Kidney epithelial cell (primary cell): ENCODE measurements at places on chromosomes 3 and 15.

GRCh38 chr15:29055876-29056275 lies 170.1 kb downstream of the APBA2 start:
- no peak for DNase-seq

- no peak for DNase-seq
Observed at GRCh38 chr3:178233371-178234071, 302.7 kb upstream of the KCNMB2 start.

DNA sequence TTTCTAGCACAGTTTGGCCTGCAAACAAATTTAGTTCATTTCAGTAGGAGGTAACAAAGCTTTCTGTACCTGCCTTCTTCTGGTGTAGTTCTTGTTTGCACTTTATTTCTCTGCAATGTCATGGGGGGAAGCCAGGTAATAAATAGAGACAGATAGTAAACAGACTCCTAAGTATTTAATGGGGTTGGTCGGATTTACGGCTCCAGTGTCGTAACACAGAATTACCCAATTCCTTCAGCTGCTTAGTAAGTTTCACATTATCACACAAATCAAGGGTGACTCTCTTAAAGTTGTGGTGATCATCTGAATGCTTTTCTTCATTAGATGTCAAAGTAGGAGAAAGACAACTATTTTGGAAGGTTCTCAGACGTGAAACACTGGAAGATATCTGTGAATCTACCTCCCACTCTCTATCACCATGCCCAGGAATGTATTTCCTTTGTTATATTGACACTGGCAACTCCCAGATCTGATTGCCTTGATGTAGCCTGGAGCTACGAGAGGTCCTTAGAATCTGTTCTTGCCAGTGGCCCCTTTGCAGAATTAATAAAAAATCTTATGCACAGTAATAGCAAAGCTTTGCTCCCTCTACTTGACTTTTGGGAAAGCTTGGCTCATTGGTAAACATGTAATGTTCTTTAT lies 25.0 kb upstream of the TMC3 start:
- no peak for DNase-seq

DNA sequence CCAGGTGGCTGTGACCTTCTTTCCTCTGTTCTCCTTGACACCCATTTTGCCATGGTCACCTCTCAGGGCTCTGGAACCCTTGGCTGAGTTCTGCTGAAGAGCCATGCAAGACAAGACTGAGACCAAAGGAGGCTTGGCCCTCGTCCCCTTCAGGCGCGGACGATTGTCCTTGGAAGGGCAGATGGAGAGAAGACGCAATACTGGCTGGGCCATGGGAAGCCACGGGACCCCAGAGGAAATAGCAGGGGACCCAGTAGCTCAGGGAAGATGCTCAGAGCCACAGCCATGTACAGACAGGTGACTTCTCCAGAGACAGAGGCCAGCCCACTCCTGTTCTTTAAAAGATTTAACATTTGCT lies 125.6 kb downstream of the SMAD6 start:
- no peak for DNase-seq

- no peak for DNase-seq
Observed at GRCh38 chr3:149954812-149955211, 15.9 kb downstream of the PFN2 start.

GRCh38 chr15:71252044-71252739 lies 136.9 kb downstream of the THSD4 start:
- DNase-seq, result no peak

DNA sequence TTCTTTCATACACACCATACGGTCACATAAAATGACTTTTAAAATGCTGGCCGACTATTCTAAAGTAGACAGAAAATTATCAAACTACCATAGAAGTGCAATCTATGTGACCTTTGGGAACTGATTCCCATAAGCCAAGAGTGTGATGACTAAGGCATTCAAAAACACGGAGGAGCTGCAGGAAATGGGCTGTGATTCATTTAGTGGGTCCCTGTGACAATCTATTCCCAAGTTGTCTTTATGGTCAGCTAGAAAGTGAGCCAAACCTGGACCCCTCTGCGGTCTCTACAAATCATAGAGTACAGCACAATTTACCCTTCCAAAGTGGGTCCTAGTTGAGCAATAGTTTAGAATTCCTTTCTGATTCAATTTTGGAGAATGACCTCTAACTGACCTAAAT lies 251.5 kb upstream of the CBLB start:
- DNase-seq, result no peak

GRCh38 chr3:42556089-42556632 lies 25.6 kb downstream of the SEC22C start:
- DNase-seq, result no peak

DNA sequence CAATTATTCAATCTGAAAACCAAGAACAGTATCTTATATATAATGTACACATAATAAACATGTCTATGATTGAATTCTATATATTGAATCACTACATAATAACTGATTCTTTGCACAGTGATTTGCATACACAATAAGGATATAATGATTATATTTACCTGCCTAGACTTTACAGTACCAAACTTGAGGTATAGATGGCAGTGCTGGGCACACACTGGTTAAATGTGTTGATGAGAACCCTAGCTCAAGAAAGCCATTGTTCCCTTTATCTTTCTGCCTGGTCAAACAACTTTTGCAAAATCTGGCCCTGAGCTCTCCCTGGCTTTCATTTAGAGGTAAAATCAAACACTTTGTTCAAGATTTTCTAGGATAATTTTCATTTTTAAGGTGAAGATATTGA lies 697.7 kb downstream of the TUSC7 start:
- no peak for DNase-seq

GRCh38 chr15:81492331-81492968 lies 118.4 kb upstream of the TMC3 start:
- DNase-seq, result no peak

DNA sequence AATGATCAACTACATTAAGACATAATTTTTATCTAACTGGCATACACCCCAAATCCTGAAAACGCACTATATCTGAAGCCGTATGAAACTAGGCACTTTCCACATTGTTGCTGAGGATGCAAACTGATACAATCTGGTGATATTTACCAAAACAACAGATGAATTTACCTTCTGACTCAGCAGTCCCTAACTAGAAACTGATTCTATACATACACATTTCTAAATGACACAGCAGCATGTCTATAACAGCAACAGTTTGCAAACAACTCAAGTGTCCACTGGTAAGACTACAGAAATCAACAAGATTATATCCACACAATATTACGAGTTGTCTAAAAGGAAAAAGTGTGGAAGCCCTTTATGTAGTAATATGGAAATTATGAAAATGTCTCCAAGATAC lies 22.9 kb downstream of the SECISBP2L start:
- DNase-seq, result no peak

DNA sequence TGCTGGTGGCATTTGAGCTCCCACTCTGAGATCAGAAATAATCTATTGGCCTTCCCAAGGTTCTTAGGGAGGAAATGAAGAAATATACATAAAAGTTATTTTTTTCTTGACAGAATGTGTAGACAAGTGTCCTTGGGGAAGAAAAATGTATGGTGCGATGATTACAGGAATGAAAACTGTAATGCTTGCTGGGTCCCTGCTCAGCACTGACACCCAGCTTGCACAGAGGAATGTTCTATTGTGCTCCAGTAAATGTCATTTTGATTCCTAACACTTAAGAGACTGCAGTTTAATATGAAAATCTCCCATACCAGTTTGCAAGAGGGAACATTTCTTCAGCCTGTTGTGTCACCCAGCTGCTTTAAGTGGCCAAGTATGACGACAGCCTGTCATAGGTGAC lies 271.3 kb upstream of the TPM1 start:
- DNase-seq, result no peak

GRCh38 chr15:75584121-75584520 lies 5.0 kb upstream of the PTPN9 start:
- no peak for DNase-seq

- DNase-seq, result no peak
Observed at GRCh38 chr3:194148383-194148782, 12.4 kb downstream of the HES1 start.

- DNase-seq, result no peak
Observed at GRCh38 chr3:170320461-170321121, 36.9 kb upstream of the SKIL start.

- DNase-seq, result no peak
Observed at GRCh38 chr15:72890043-72890442, 106.5 kb upstream of the ADPGK start.

DNA sequence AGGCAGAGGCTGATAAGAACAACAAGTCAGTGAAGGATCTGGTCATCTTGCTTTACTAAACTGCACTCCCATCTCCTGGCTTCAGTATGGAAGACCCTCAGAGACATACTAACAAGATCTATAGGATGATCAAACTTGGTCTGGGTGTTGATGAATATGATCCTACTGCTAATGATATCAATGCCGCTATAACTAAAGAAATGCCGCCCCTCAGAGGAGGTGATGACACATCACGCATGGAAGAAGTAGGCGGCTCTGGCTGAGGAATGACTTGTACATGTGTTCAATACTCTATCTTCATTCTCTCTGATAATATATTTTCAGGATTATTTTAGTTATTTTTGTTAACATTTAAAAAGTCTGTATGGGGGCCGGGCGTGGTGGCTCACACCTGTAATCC lies 17.5 kb upstream of the EIF2B5 start:
- no peak for DNase-seq

DNA sequence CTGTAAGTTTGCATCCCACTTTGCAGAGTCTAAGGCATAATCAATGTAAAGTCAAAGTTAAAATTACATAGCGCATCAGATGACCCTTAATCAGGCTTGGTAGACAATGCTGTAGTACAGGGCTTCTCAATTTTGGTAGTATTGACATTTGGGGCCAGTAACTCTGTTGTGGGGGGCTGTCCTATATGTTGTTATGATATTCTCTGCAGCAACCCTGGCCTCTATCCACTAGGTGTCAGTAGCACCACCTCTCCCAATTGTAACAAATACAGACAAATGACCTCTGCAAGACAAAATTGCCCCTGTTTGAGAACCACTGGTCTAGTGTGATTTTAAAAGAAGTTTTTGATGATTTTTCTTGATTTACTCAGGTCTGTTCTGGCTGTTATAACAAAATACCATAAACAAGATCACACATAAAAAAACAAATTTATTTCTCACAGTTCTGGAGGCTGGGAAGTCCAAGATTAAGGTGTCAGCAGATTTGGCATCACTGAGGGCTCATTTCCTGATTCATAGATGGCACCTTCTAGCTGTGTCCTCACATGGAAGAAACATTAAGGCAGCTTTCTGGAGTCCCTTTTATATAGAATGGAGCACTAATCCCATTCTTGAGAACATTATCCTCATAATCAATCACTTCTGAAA lies 37.6 kb upstream of the SLC9A9 start:
- no peak for DNase-seq

- DNase-seq, result no peak
Observed at GRCh38 chr15:101449471-101450402, 39.8 kb downstream of the PCSK6 start.

- no peak for DNase-seq
Observed at GRCh38 chr3:160163229-160163878, 61.9 kb upstream of the C3orf80 start.

DNA sequence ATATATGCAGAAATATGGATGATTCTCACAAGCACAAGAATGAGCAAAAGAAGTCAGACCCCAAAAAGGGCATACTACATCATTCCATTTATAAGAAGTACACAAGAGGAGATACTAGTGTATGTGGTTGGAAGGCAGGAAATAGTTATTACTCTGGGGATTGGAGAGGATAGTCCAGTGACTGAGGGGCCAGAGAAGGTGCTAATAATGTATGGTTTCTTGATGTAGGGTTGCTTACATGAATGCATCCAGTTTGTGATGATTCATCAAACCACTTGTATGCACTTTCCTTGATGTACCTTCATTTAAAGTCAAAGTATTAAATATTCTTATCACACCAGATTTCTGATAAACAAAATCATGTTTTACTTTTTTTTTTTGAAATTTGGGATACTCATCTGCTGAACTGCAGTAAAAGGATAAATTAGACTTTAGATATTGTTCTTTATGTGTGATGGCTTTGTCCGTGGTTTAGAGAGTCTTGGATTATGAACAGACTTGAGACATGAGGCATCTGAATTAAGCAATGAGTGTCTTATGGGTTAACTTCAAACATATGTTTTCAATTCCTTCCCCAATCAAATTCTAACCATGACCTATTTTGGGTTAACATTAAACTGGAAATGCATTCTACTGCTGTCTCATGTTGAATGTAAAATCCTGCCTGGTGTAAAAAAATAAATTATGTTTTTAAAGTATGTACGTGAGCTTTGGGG lies 171.2 kb downstream of the SEMA6D start:
- no peak for DNase-seq

GRCh38 chr15:62988701-62989100 lies 53.8 kb upstream of the TPM1 start:
- no peak for DNase-seq

DNA sequence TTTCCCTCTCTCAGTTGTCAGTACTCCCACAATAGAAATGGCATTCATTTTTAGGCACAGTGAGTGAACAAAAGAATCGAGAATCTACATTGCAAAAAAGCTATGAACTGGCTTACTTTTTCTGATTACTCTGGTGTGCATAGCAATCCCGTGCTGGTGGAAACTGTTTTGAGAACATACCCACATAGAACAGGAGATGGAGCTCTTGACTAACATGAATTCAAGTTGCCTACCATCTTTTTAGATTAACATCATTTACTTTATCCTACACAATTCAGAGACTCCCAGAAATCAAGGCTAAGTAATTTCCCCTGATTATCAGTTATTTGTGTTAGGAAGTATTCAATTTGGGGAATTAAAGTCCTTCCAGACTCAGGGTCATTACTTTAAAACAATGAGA lies 326.6 kb downstream of the ARPP21 start:
- no peak for DNase-seq

DNA sequence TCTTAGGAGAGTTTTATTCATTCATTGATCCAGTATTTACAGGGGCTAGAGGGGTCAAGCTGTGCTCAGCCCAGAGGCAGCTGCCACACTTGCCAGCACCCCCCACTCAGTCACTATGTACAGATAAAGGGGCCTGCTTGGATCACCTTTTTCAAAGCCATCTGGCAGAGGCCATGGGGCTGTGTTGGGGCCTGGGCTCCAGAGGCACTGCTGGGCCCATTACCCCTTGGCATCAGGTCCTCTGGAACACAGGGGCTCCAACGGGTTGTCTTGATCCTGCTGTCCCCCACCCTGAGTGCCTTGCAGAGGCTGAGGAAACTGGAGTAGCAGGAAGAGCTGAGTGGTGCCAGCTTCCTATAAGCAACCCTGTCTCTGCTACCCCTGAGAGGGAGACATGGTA lies 43.9 kb downstream of the SEMA3G start:
- no peak for DNase-seq

- no peak for DNase-seq
Observed at GRCh38 chr3:197149-197827, 725 bp downstream of the CHL1 start.

DNA sequence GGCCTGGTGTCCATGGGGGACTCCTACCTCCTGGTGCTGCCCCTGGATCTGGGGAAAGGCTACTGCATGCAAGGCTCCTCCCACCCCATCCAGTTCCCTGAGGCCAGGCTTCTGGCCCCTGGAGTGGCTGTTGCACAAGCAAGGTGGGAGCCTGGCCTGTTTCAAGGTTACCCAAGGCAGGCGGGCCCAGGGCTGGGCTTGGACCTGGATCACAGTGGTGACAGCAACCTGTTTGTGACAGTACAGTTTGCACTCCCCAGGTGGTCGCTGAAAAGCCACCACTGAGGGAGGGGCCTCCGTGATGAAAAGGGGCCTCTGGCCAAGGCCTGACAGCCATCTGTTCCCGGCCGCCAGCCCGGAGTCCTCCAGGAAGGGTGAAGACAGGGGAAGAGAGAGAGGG lies 14.4 kb upstream of the KY start:
- no peak for DNase-seq

- DNase-seq, result no peak
Observed at GRCh38 chr3:73622091-73622805, 2.5 kb downstream of the PDZRN3 start.
